ENCODE measurements at places on chromosomes 13 and 19.

- DNase-seq = no peak
Observed at GRCh38 chr19:1231729-1232637, 5.8 kb downstream of the CBARP start.

DNA sequence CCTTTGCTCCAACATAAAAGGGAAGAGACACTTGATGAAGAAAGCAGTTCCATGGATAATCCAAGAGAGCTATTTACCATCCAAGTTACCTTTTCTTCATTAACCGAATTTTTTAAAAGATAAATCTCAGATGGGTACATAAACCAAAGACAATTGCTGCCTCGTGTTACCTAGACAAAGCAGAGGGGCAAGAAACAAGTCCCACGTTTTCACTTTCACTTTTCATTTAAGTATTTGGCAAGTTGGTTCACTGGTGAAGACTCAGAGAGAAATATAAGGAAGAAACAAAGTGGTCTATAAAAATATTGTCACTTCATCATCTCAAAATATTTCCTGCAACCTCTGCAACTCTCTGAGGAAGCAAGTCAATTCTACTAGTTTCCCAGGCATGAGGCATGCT is 446.1 kb downstream of the FGF14 start:
- no peak for DNase-seq

DNA sequence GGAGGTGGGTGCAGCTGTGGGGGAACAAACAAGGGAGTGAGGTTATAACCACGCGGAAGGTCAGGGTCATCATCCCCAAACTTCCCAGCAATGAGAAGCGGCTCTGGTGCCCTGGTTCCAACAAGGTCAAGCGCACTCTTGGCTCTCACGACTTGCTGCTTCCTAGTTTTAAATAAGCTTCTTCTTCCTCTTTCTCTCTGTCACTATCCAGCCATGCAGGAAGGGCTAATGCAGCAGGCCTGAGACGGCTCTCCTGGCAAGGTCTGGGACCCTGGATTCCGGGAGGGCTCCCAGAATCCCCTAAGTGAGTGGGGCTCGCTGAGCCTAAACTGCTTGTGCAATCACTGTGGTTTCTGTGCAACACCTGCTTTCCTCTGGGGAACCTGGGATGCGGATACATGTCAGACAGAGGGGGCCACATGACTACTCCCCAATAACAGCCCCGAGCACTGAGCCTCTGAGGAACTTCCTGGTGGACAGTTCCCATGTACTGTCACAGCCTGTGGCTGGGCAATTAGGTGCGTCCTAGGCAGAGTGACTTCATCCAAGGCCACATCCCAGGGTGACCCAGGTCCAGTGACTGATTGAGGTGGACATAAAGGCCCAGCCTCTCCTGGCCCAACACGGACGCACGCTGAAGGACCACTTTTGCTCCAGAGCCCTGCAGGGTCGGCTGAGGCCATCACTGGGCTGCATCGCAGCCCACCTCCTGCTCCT is 24.2 kb downstream of the VRK3 start:
- DNase-seq = no peak

DNA sequence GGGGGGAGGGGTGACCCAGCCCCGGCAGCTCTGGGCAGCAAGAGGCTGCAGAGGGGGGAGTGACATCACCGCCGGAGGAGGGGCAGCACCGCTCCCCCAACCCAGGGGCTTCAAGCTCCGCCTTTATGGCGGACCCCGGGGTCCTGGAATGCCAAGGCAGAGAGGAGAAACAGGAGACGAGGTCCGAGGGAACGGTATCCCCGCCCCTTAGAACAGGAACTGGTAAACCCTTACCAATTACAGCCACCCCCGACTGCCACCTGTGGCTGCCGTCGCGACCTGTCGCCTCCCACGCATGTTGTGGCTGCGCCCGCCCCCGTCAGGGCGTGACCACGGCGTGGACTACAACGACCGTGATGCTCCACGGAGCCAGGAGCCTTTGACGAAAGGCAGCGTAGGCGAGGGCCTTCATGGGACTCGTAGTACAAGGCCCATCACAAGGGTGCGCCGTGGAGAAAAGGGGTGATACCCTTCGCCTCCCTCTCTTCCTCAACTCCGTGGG is 4.1 kb upstream of the KCNC3 start:
- DNase-seq = no peak

GRCh38 chr19:23346696-23347095 is 48.6 kb downstream of the ZNF91 start:
- DNase-seq = no peak

- no peak for DNase-seq
Observed at GRCh38 chr19:5032101-5032967, 63.4 kb downstream of the KDM4B start.

DNA sequence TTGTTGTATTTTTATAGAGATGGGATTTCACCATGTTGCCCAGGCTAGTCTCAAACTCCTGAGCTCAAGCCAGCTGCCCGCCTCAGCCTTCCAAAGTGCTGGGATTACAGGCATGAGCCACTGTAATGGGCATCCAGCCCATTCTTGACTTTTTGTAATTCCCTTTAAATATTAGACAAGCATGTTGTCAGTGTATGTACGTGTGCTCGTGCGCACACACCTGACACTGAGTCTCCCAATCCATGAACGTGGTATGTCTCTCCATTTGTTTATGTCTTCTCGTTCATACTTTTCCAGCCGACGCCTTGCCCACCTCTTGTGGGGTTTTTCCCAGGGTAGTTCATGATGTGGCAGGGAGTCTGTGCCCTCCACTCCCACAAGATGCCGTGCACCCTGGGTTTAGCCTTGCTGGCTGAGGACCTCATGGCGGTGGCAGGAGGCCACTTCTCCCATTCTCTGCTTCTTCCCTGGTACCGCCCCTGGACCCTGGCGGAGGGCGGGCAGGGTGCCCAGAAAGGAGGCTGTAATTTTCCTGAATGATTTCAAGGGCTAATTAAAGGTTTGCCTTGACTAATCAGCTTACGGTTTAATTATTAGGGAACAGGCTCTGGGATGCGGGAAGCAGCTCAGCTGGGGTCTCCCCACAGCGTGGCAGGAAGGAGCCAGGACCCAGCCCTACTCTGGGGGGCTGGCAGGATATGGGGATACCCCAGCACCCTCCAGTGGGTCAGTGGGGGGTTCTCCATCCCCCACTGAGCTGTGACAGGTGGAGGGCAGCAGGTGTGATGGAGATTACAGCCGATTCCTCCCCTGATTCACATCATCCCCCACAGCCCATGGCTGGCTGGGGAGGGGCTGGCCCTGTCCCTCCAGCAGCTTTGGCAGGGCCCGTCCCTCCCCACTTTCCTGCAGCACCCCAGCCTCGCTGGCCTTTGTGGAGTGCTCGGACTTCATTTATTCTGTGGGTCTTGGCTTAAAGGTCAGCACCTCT is 12.9 kb downstream of the PAK4 start:
- DNase-seq = no peak
